ENCODE measurements at places on chromosomes 4 and X. TPM values are rescaled to one million over a fixed set of nuclear protein-coding genes. Genes with fewer than 3 reads are reported as not detected.

GRCh38 chrX:26783512-26784225 is 567.7 kb downstream of the MAGEB5 start:
- no peaks in the 10 kb centered on the region for H3K27me3 ChIP-seq
- no peaks in the 10 kb centered on the region for H3K4me1 ChIP-seq
- peak; percentile 29 for DNase-seq
- no peak overlapping the region for H3K27ac ChIP-seq

The PNCK gene
- 0.84 TPM for total RNA-seq

DNA sequence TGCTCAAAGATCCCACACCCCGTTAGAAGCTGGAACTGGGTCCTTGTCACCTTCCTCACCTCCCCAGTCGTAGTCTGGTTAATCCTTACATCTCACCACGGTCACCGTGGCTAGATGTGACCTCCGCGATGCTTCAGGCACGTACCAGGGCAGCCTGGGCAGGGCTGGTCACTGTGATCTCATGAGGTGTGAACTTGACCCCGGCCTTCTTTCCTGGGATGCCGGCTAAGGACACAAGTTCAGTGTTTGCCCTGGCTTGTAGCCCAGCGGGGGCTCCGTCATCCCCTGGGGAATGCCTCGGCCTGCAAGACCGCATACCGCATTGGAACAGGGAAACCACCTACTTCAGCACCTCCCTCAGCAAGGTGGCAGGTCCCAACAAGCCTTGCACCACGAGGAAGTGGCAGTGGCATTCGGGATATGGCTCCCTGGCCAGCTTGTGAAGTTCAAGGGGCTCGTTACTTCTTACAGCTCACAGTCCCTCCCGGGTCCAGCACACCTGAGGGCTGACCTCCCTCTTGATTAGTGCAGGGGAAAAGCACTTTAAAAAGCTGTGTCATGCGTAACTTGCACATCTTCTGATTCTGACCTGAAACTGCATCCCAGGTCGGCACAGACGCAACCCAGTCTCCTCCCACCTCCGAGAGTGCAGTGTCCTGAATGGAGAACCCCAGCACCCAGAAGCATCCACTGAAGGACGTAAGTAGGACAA is 25.9 kb downstream of the NOP14 start:
- peak; percentile 68 for DNase-seq
- no peak overlapping the region for H3K4me3 ChIP-seq
- H3K36me3 ChIP-seq = peaks cover 53% of the 10 kb centered on the region
- no peaks in the 10 kb centered on the region for H3K27me3 ChIP-seq
- H3K4me1 ChIP-seq = peaks cover 24% of the 10 kb centered on the region

- H3K4me1 ChIP-seq = no peaks in the 10 kb centered on the region
- DNase-seq = no peak
- H3K4me3 ChIP-seq = no peak overlapping the region
- H3K27ac ChIP-seq = no peak overlapping the region
These were observed 153.3 kb upstream of the USP9X start for GRCh38 chrX:40931921-40932320.

DNA sequence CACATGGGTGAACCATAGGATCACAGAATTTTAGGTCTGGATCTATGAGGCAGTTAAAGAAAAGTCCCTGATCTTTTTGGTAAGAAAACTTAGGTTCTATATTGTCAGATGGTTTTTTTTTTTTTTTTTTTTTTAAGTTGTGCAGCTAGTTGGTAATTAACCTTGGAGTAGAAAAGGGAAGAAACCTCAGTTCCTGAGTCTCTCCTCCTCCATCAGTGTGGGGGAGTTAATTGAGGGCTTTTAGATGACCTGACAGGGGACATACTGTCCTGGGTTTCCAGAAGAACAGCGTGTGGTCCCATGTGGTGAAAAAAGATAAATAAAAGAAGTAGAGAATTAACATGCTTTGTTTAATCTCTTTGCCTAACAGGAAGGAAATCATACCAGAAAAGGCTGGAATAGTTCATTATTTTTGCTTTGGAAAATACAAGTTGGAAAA is 123.7 kb downstream of the ARHGAP10 start:
- no peak overlapping the region for H3K27ac ChIP-seq
- no peaks in the 10 kb centered on the region for H3K36me3 ChIP-seq
- no peaks in the 10 kb centered on the region for H3K4me1 ChIP-seq
- no peak overlapping the region for H3K4me3 ChIP-seq

DNA sequence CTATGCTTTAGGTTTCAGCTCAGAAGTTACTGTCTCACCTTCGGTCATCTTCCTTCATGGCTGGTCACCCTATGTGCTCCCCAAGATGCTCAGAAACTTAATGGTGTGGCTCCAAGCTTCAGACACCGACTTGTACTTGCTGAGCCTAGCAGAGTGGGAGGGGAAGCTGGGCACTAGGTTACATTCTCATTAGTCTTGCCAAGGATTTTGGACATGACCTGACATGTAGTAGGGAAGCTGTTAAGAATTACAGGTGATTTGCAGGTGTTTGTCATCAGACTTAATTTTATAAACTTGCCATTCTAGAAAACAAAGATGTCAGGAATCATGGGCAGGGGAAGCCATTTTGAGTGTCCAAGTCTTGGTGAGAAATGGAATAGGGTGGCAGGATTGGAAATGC is 72.4 kb downstream of the CCNG2 start:
- no peaks in the 10 kb centered on the region for H3K27me3 ChIP-seq
- no peak overlapping the region for H3K4me3 ChIP-seq
- H3K36me3 ChIP-seq = no peaks in the 10 kb centered on the region
- H3K4me1 ChIP-seq = no peaks in the 10 kb centered on the region

DNA sequence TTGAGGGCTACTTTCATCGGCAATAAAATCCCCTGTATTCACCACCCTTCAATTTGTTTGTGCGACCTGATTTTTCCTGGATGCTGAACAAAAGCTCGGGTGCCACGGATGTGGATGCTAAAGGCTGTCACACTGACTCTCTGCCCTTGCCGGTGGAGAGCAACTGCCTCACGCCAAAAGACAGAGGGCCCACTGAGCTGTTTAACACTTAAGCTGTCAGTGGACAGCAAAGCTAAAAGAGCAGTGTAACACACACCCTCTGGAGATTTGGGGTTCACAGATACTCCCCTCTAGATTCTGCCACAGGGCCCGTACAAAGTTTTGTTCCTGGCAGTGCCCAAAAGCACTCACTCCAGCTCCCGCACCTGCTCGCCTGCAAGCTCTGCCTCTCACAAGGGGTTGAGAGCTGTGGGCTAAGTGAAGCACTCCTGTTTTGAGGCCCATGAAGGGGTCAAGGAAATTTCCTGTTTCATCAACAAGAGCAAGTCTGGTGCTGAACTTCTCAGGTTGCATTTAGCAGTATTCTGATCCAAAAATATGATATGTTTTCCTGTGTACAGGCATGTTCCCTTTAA is 1571.9 kb downstream of the ADGRL3 start:
- no peak overlapping the region for H3K27ac ChIP-seq
- no peak for DNase-seq
- H3K27me3 ChIP-seq = no peaks in the 10 kb centered on the region
- H3K4me3 ChIP-seq = no peak overlapping the region
- H3K4me1 ChIP-seq = no peaks in the 10 kb centered on the region

- no peaks in the 10 kb centered on the region for H3K27me3 ChIP-seq
- peaks cover 57% of the 10 kb centered on the region for H3K4me1 ChIP-seq
- H3K36me3 ChIP-seq = no peaks in the 10 kb centered on the region
- H3K27ac ChIP-seq = peak overlapping the region; percentile 88
- H3K4me3 ChIP-seq = peak overlapping the region; percentile 12
- peak; percentile 54 for DNase-seq
These were observed 10.1 kb downstream of the SH3D19 start for GRCh38 chr4:151315212-151315886.

- H3K36me3 ChIP-seq = no peaks in the 10 kb centered on the region
- DNase-seq = no peak
- H3K27ac ChIP-seq = no peak overlapping the region
- H3K27me3 ChIP-seq = no peaks in the 10 kb centered on the region
- H3K4me3 ChIP-seq = no peak overlapping the region
These were observed 36.1 kb downstream of the HDAC8 start for GRCh38 chrX:72536542-72536941.

GRCh38 chr4:32700838-32701237 is 1980.7 kb downstream of the PCDH7 start:
- H3K36me3 ChIP-seq = no peaks in the 10 kb centered on the region
- no peak overlapping the region for H3K4me3 ChIP-seq
- no peaks in the 10 kb centered on the region for H3K27me3 ChIP-seq
- H3K27ac ChIP-seq = no peak overlapping the region
- DNase-seq = no peak

GRCh38 chrX:69995362-69996112 is 54.2 kb downstream of the AWAT2 start:
- H3K4me3 ChIP-seq = no peak overlapping the region
- H3K27me3 ChIP-seq = no peaks in the 10 kb centered on the region
- H3K27ac ChIP-seq = no peak overlapping the region
- no peaks in the 10 kb centered on the region for H3K4me1 ChIP-seq

DNA sequence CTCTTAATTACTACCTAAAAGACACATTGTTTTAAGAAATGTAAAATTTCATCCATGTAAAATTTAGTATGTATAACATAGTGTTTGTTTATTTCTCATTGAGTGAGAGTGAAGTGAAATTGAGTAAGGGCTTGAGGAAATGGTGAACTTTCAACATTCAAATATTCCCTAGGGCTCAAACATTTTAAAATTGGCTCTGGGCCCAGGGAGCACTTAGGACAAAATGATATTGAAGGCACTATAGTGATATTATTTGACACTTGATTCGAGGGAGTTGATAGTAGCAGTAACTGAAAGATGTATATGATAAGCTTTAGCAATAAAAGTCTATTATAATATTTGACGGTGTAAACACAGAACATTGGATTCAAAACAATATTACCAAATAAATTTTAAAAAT is 1244.0 kb upstream of the TENM3 start:
- H3K27ac ChIP-seq = no peak overlapping the region
- H3K4me1 ChIP-seq = no peaks in the 10 kb centered on the region
- DNase-seq = no peak
- H3K36me3 ChIP-seq = no peaks in the 10 kb centered on the region

The CACNA1F gene
- total RNA-seq = not detected

The UNC5C gene
- total RNA-seq = not detected

- no peaks in the 10 kb centered on the region for H3K36me3 ChIP-seq
- H3K4me1 ChIP-seq = no peaks in the 10 kb centered on the region
- H3K4me3 ChIP-seq = no peak overlapping the region
- no peak for DNase-seq
- H3K27me3 ChIP-seq = no peaks in the 10 kb centered on the region
These were observed 19.2 kb downstream of the PNMA6E start for GRCh38 chrX:153381684-153382532.

The TBX22 gene
- total RNA-seq = not detected

DNA sequence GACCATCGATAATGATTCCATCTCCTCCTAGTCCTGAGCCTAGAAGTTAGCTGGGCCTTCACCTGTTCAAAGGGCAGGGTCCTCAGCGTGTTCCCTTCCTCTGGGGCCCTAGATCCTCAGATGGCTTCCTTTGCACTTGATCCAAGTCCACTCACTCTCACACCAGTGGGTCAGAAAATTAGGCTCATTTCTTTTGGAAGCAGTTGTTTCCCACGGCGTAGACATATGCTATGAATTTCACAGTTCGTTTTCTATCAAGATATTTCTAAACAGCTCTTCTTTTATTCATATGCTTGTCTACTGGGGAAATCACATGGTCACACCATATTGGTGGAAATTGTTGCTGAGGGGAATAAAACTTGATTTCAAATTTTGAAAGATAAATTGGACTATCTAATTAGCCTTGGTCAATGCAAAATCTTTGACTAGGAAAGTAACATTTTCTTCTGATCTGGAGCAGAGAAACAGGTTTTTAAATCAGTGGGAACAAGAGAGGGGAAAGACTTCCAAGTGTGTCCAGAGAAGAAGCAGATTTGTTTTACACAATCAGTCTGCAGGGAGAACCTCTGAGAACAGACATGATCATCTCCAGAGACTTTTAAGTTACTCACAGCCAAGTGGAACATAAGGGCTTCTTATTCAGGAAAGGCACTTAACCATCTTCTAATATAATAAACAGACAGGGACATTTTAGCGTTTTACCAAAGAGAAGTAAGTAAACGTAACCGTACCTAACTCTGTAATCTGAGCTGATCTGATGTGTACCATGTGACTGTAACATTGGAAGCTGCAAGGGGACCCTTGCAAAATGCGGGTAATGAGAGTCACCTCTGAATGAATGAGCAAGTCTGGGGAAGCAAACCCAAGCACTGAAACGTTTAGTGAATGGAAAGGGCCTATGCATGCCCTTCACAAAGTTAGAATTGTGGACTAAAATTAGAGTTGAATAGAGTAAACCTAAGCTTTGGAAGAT is 455.7 kb upstream of the FAT1 start:
- DNase-seq = no peak
- H3K36me3 ChIP-seq = no peaks in the 10 kb centered on the region
- no peak overlapping the region for H3K27ac ChIP-seq
- H3K27me3 ChIP-seq = no peaks in the 10 kb centered on the region

The CCDC110 gene
- 2.7 TPM for total RNA-seq

- no peaks in the 10 kb centered on the region for H3K27me3 ChIP-seq
- H3K27ac ChIP-seq = no peak overlapping the region
- H3K4me1 ChIP-seq = no peaks in the 10 kb centered on the region
- DNase-seq = no peak
These were observed 17.6 kb downstream of the TMEM164 start for GRCh38 chrX:110020536-110020935.

DNA sequence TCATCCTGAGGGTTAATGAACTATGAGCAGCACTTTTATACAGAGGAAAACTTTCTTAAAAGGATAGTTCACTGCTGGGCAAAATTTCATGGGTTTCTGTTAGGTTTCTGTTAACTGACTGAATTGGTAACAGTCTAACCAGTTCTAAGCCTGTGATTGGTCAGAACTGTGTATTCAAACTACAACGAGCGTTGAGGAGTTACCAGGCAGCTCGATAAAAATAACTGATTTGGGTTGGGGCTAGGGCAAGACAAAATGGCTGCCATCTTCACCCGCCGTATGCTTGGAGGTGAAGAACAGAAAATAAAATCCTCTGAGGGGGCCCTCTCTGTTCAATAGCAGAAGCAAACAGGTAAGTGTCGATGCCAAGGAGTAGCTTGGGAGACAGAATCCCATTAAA is 22.0 kb downstream of the FAM133A start:
- no peaks in the 10 kb centered on the region for H3K4me1 ChIP-seq
- H3K36me3 ChIP-seq = no peaks in the 10 kb centered on the region
- H3K27me3 ChIP-seq = no peaks in the 10 kb centered on the region

GRCh38 chrX:41526271-41526670 is 79.1 kb downstream of the NYX start:
- no peaks in the 10 kb centered on the region for H3K27me3 ChIP-seq
- no peak overlapping the region for H3K27ac ChIP-seq
- H3K36me3 ChIP-seq = no peaks in the 10 kb centered on the region
- H3K4me1 ChIP-seq = peaks cover 13% of the 10 kb centered on the region
- no peak for DNase-seq
- no peak overlapping the region for H3K4me3 ChIP-seq

DNA sequence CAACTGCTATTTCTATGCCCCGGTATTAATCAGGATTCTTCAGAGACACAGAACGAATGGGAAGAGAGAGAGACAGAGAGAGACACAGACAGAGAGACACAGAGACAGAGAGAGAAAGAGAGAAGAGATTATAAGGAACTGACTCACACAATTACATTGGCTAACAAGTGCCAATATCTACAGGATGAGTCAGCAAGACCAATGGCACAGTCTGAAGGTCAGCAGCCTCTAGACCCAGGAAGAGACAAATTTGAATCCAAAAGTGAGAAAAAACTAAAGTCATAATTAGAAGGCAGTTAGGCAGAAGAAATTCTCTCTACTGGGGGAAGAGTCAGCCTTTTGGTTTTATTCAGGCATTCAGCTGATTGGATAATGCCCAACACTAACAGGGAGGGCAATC is 187.3 kb downstream of the MAB21L2 start:
- H3K27me3 ChIP-seq = no peaks in the 10 kb centered on the region
- H3K36me3 ChIP-seq = no peaks in the 10 kb centered on the region
- peak overlapping the region; percentile 44 for H3K4me3 ChIP-seq
- peak; percentile 74 for DNase-seq

The WDR44 gene
- total RNA-seq = 12.2 TPM

GRCh38 chr4:168877511-168878491 is 132.3 kb downstream of the CBR4 start:
- H3K27ac ChIP-seq = no peak overlapping the region
- DNase-seq = no peak
- peaks cover 14% of the 10 kb centered on the region for H3K4me1 ChIP-seq
- H3K36me3 ChIP-seq = peaks cover 27% of the 10 kb centered on the region

The PABPC1L2B gene
- not detected for total RNA-seq
